ENCODE measurements at places on chromosomes 5 and 9.

GRCh38 chr9:977838-978830, 1.7 kb downstream of the DMRT3 start:
- peaks cover 13% of the 10 kb centered on the region for H3K4me1 ChIP-seq
- H3K36me3 ChIP-seq = no peaks in the 10 kb centered on the region
- no peak overlapping the region for H3K4me3 ChIP-seq

GRCh38 chr5:160359816-160360215, 10.6 kb downstream of the C1QTNF2 start:
- DNase-seq = no peak
- no peak overlapping the region for H3K4me3 ChIP-seq
- no peaks in the 10 kb centered on the region for H3K36me3 ChIP-seq
- H3K4me1 ChIP-seq = no peaks in the 10 kb centered on the region
- H3K27ac ChIP-seq = no peak overlapping the region

GRCh38 chr5:36599986-36600779, 6.2 kb upstream of the SLC1A3 start:
- DNase-seq = no peak
- no peak overlapping the region for H3K4me3 ChIP-seq
- H3K4me1 ChIP-seq = no peaks in the 10 kb centered on the region
- peaks cover 4% of the 10 kb centered on the region for H3K27me3 ChIP-seq
- H3K27ac ChIP-seq = no peak overlapping the region

DNA sequence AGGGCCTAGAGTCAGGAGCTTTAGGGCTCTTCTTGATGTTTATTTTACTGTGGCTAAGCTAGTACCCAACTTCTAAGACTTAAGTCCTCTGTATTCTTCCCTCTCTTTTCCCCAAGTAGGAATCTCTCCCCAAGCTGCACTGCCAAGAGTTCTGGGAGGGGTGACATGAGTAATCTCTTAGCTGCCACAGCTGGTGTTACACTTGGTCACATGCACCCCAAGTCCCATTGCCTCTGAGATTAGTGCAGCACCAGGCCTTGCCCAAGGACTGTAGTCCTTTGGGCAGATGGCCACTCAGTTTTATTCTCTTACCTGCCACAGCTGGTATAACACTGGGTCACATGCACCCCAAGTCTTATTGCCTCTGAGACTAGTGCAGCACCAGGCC, 114.7 kb upstream of the RIOK2 start:
- no peak for DNase-seq
- H3K36me3 ChIP-seq = no peaks in the 10 kb centered on the region
- no peaks in the 10 kb centered on the region for H3K27me3 ChIP-seq
- no peak overlapping the region for H3K27ac ChIP-seq

DNA sequence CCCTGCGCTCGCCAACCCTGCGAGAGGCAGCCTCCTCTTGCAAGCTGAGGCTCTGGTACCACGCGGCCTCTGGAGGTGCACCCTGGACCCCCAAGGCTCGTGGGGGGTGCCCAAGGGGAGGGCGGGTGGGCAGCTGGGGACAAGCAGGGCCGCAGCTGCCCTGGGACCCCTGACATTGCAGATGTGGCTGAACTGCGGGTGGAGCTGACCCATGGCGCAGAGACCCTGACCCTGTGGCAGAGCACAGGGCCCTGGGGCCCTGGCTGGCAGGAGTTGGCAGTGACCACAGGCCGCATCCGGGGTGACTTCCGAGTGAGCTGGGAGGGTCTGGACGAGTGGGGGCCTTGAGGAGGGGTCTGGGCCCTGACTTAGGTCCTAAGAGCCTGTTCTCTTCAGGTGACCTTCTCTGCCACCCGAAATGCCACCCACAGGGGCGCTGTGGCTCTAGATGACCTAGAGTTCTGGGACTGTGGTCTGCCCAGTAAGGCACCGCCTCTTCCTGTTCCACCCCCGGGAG, 1.5 kb downstream of the MAMDC4 start:
- DNase-seq = no peak
- peaks cover 7% of the 10 kb centered on the region for H3K4me1 ChIP-seq
- no peak overlapping the region for H3K27ac ChIP-seq

- no peaks in the 10 kb centered on the region for H3K36me3 ChIP-seq
- no peak overlapping the region for H3K27ac ChIP-seq
- peaks cover 16% of the 10 kb centered on the region for H3K4me1 ChIP-seq
- no peaks in the 10 kb centered on the region for H3K27me3 ChIP-seq
- no peak overlapping the region for H3K4me3 ChIP-seq
Observed at GRCh38 chr5:133261993-133262392, 210.2 kb downstream of the HSPA4 start.

- H3K36me3 ChIP-seq = no peaks in the 10 kb centered on the region
- no peak overlapping the region for H3K27ac ChIP-seq
- no peak for DNase-seq
- H3K27me3 ChIP-seq = no peaks in the 10 kb centered on the region
- no peaks in the 10 kb centered on the region for H3K4me1 ChIP-seq
Observed at GRCh38 chr9:80378669-80379293, 807.0 kb downstream of the TLE4 start.

DNA sequence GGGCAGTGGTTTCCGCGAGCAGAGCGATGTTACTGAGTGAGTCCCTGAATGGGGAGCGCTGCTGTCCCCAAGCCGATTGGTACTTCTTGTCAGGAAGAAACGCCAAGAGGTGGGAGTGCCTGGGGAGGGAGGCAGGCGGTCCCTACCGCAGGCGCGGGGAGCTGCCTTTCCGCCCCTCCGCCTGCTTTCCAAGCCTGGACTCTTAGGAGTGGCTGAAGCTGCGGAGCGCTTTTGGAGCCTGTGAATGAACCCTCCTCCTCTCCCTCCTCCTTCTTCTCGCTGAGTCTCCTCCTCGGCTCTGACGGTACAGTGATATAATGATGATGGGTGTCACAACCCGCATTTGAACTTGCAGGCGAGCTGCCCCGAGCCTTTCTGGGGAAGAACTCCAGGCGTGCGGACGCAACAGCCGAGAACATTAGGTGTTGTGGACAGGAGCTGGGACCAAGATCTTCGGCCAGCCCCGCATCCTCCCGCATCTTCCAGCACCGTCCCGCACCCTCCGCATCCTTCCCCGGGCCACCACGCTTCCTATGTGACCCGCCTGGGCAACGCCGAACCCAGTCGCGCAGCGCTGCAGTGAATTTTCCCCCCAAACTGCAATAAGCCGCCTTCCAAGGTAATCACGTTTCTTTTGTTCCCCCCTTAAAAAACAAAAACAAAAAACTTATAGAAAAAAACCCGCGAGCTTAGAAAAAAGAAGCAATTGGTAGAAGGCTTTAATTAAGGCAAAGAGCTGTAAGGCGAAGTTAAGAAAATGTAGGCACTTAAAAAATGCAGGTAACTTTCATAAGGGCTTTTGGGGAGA, at the start of gene VCAN:
TSS of gene VCAN (plus strand) at position 340 of the 808 bp plus-strand sequence. CDS start 11,775 bp downstream, outside the sequence.
- peaks cover 5% of the 10 kb centered on the region for H3K36me3 ChIP-seq
- DNase-seq = no peak

- peaks cover 27% of the 10 kb centered on the region for H3K27me3 ChIP-seq
- H3K27ac ChIP-seq = peak overlapping the region; percentile 14
- no peaks in the 10 kb centered on the region for H3K4me1 ChIP-seq
- no peak for DNase-seq
- H3K36me3 ChIP-seq = peaks cover 24% of the 10 kb centered on the region
- no peak overlapping the region for H3K4me3 ChIP-seq
Observed at GRCh38 chr9:126276056-126276728, 50.4 kb upstream of the MVB12B start.

GRCh38 chr9:94018628-94019027, 63.5 kb upstream of the BARX1 start:
- H3K27me3 ChIP-seq = peaks cover 8% of the 10 kb centered on the region
- no peak overlapping the region for H3K4me3 ChIP-seq
- no peak for DNase-seq
- no peaks in the 10 kb centered on the region for H3K36me3 ChIP-seq

DNA sequence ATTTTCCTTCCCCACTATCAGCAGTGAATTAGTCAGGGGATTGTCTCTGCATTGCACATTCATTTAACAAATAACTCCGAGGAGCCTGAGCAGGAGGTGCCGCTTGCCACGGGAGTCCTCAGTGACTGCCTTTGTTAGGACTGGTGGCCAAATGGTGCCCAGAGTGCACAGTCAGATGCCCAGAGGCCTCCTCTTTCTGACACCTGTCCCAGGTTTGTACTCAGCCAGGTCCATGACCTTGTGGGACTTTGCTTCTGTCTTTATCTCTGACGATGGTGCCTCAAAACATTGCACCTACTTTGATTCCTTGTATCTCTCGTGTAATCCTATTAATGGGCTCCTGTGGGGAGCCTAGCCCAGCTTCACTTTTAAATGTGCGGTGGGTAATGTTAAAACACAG, 4.3 kb downstream of the SRD5A1 start:
- H3K4me1 ChIP-seq = peaks cover 9% of the 10 kb centered on the region
- no peak overlapping the region for H3K4me3 ChIP-seq
- H3K36me3 ChIP-seq = no peaks in the 10 kb centered on the region
- no peak overlapping the region for H3K27ac ChIP-seq
- H3K27me3 ChIP-seq = no peaks in the 10 kb centered on the region

DNA sequence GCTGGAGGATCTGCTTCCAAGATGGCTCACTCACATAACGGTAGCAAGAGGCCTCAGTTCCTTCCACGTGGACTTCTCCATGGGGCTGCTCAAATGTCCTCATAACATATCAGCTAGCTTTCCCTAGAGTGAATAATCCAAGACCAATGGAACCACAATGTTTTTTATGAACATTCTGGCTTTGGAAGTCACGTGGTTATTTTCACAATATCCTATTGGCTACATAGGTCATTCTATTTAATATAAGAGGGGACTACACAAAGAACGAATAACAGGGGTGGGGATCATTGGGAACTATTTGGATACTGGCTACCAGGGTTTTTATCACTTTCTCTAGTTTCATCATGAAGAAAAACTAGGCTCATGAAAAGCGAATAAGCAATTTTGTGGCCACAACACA, 81.4 kb downstream of the ZNF622 start:
- H3K27me3 ChIP-seq = peaks cover 4% of the 10 kb centered on the region
- no peak overlapping the region for H3K4me3 ChIP-seq
- no peaks in the 10 kb centered on the region for H3K36me3 ChIP-seq

DNA sequence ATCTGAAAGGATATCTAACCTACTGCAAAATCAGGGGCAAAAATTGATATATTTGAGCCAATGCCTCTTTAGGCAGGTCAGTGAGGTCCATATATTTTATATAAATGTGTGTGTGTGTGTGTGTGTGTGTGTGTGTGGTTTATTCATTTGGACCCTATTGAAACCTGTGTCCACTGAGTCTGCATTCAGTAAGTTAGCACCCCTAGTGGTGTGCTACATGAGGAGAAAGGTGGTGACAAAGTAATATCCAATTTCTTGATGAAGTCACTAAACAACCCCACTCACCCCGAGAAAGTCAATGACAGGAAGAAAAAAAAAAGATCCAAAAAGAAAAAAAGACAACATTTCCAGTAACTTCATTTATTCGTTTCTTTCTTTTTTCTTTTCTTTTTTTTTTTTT, 4.1 kb downstream of the FBXW11 start:
- no peaks in the 10 kb centered on the region for H3K27me3 ChIP-seq
- H3K4me3 ChIP-seq = no peak overlapping the region
- DNase-seq = no peak
- peaks cover 2% of the 10 kb centered on the region for H3K36me3 ChIP-seq
- H3K4me1 ChIP-seq = peaks cover 80% of the 10 kb centered on the region

GRCh38 chr5:14134083-14134482, 9.1 kb upstream of the TRIO start:
- no peak for DNase-seq
- peaks cover 57% of the 10 kb centered on the region for H3K27me3 ChIP-seq
- no peaks in the 10 kb centered on the region for H3K4me1 ChIP-seq
- no peak overlapping the region for H3K27ac ChIP-seq

- peak; percentile 51 for DNase-seq
- peaks cover 48% of the 10 kb centered on the region for H3K4me1 ChIP-seq
- peaks cover 5% of the 10 kb centered on the region for H3K36me3 ChIP-seq
- peak within 1 kb of the TSS; percentile 96 for H3K27ac ChIP-seq
- no peaks in the 10 kb centered on the region for H3K27me3 ChIP-seq
Observed at GRCh38 chr5:65926276-65926783, at the start of gene ERBIN. TSS of gene ERBIN (plus strand) at chr5:65926575. CDS start at chr5:65992719, 66,144 bp downstream.

- H3K4me1 ChIP-seq = no peaks in the 10 kb centered on the region
- H3K27ac ChIP-seq = peak overlapping the region; percentile 16
- peaks cover 10% of the 10 kb centered on the region for H3K36me3 ChIP-seq
- DNase-seq = peak; percentile 29
- peaks cover 15% of the 10 kb centered on the region for H3K27me3 ChIP-seq
Observed at GRCh38 chr9:4077499-4078102, 222.3 kb downstream of the GLIS3 start.

- H3K4me1 ChIP-seq = peaks cover 2% of the 10 kb centered on the region
- DNase-seq = no peak
- peaks cover 5% of the 10 kb centered on the region for H3K36me3 ChIP-seq
- no peak overlapping the region for H3K4me3 ChIP-seq
- H3K27ac ChIP-seq = no peak overlapping the region
Observed at GRCh38 chr9:85876628-85877027, 64.3 kb upstream of the NAA35 start.

DNA sequence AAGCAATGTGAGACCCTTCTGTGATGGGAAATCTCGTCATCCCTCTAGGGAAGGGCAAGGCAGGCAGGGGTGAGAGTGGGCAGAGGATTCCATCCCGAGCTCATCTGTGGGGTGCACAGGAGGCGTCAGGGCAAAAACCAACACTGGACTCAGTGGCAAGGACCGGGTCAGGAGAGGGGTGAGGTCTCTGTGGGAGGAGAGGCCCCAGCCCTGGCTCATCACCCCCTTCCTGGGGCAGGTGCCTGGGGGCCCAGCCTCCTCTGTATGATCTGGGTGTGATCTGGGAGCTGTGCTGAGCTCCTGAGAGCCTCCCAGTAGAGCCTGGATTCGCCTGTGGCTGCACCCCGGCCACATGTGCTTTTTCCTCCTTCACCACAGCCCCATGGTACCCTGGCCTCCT, 597 bp downstream of the SPATA31E1 start:
- peaks cover 20% of the 10 kb centered on the region for H3K27me3 ChIP-seq
- peak overlapping the region; percentile 66 for H3K27ac ChIP-seq
- H3K4me1 ChIP-seq = no peaks in the 10 kb centered on the region
- no peaks in the 10 kb centered on the region for H3K36me3 ChIP-seq
- no peak overlapping the region for H3K4me3 ChIP-seq

- H3K4me1 ChIP-seq = no peaks in the 10 kb centered on the region
- no peaks in the 10 kb centered on the region for H3K27me3 ChIP-seq
- H3K36me3 ChIP-seq = peaks cover 48% of the 10 kb centered on the region
- no peak overlapping the region for H3K27ac ChIP-seq
- H3K4me3 ChIP-seq = no peak overlapping the region
- no peak for DNase-seq
Observed at GRCh38 chr5:72338689-72339209, 18.6 kb downstream of the PTCD2 start.

DNA sequence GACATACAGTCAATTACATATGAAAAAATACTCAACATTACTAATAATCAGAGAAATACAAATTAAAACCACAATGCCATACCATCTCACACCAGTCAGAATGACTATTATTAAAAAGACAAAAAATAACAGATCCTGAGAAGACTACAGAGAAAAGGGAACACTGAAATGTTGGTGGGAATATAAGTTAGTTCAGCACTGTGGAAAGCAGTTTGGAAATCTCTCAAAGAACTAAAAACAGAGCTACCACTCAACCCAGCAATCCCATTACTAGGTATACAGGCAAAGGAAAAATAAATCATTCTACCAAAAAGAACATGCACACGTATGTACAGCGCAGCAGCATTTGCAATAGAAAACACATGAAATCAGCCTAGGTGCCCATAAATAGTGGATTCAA, 41.6 kb upstream of the CCNG1 start:
- H3K4me1 ChIP-seq = no peaks in the 10 kb centered on the region
- DNase-seq = no peak
- no peak overlapping the region for H3K27ac ChIP-seq
- no peak overlapping the region for H3K4me3 ChIP-seq

- no peaks in the 10 kb centered on the region for H3K27me3 ChIP-seq
- DNase-seq = peak; percentile 87
- H3K4me1 ChIP-seq = peaks cover 29% of the 10 kb centered on the region
Observed at GRCh38 chr9:137129456-137130175, 9.3 kb upstream of the GRIN1 start.

- no peak within 1 kb of the TSS for H3K27ac ChIP-seq
- H3K36me3 ChIP-seq = peaks cover 15% of the 10 kb centered on the region
- H3K4me3 ChIP-seq = no peak within 1 kb of the TSS
- peaks cover 33% of the 10 kb centered on the region for H3K27me3 ChIP-seq
- DNase-seq = no peak
Observed at GRCh38 chr5:140806834-140807775, at the start of gene PCDHA4. TSS of gene PCDHA4 (plus strand) at chr5:140807068.

Data from naive thymus-derived CD8-positive, alpha-beta T cell (primary cell).